ENCODE measurements at places on chromosomes 2 and 18. TPM values are rescaled to one million over a fixed set of nuclear protein-coding genes. Genes with fewer than 3 reads are reported as not detected.

Gene CD8B
- 3.8 TPM for total RNA-seq

Gene METTL5
- total RNA-seq: 60.3 TPM

Gene FAM237A
- not detected for total RNA-seq

Gene CYP27C1
- 0.17 TPM for total RNA-seq

Gene SERPINB7
- not detected for total RNA-seq

Gene DSEL
- 5.7 TPM for total RNA-seq

Gene C1QL2
- not detected for total RNA-seq

Gene SPIRE1
- 32.8 TPM for total RNA-seq

Gene CACNB4
- 1.4 TPM for total RNA-seq

Gene LINC00305
- not detected for total RNA-seq

Gene PDCL3
- 20.1 TPM for total RNA-seq

Gene CXCR1
- total RNA-seq: not detected

Gene IL36RN
- total RNA-seq: not detected

Gene HRH4
- total RNA-seq: not detected

Gene SGPP2
- total RNA-seq: 31.3 TPM

Gene FER1L5
- 0.09 TPM for total RNA-seq

Gene ERBB4
- total RNA-seq: not detected

Gene AKAIN1
- not detected for total RNA-seq

Gene GLI2
- total RNA-seq: 7.3 TPM

Gene B3GNT7
- total RNA-seq: 149 TPM

Gene C2orf78
- not detected for total RNA-seq

Gene ACVR2A
- 33.0 TPM for total RNA-seq

Gene DSG1
- total RNA-seq: not detected

Gene ARHGEF33
- 0.10 TPM for total RNA-seq

Gene UNC80
- 0.09 TPM for total RNA-seq

Gene PRSS56
- total RNA-seq: not detected

Gene EDAR
- 0.81 TPM for total RNA-seq

Gene ST8SIA5
- total RNA-seq: 0.20 TPM

Gene SPHKAP
- 0.09 TPM for total RNA-seq

Gene DNAJC5G
- total RNA-seq: 0.47 TPM

Gene TMEM200C
- 0.14 TPM for total RNA-seq

Gene IL1RN
- 0.76 TPM for total RNA-seq

Gene GATA6
- total RNA-seq: 58.8 TPM

Gene CPLX4
- not detected for total RNA-seq

Gene OXER1
- total RNA-seq: 8.9 TPM

Gene CD8B2
- total RNA-seq: 0.07 TPM

Gene SNTG2
- total RNA-seq: 0.38 TPM

Gene EFHD1
- total RNA-seq: 4.6 TPM

Gene TMEM17
- 0.61 TPM for total RNA-seq

Gene ATG4B
- total RNA-seq: 154 TPM

Gene INO80D
- total RNA-seq: 30.8 TPM

Gene HSBP1L1
- total RNA-seq: 73.7 TPM

Gene SPATA3
- not detected for total RNA-seq

Gene FOXI3
- total RNA-seq: not detected

Gene RAPGEF4
- total RNA-seq: 1.2 TPM

Gene RIT2
- 0.44 TPM for total RNA-seq

Gene UGT1A5
- total RNA-seq: 2.1 TPM

Gene REG3G
- total RNA-seq: not detected

Gene NPHP1
- 1.5 TPM for total RNA-seq

Gene FZD7
- total RNA-seq: 4.8 TPM

Gene NT5DC4
- not detected for total RNA-seq

Gene UPP2
- total RNA-seq: not detected

Gene SF3B6
- 90.1 TPM for total RNA-seq

Gene TEX51
- total RNA-seq: not detected

Gene LDLRAD4
- 37.4 TPM for total RNA-seq

Gene TRIM43
- not detected for total RNA-seq
